Left renal cortex interstitium (tissue), 4 donors: ENCODE measurements at places on chromosomes 16 and 17.

DNA sequence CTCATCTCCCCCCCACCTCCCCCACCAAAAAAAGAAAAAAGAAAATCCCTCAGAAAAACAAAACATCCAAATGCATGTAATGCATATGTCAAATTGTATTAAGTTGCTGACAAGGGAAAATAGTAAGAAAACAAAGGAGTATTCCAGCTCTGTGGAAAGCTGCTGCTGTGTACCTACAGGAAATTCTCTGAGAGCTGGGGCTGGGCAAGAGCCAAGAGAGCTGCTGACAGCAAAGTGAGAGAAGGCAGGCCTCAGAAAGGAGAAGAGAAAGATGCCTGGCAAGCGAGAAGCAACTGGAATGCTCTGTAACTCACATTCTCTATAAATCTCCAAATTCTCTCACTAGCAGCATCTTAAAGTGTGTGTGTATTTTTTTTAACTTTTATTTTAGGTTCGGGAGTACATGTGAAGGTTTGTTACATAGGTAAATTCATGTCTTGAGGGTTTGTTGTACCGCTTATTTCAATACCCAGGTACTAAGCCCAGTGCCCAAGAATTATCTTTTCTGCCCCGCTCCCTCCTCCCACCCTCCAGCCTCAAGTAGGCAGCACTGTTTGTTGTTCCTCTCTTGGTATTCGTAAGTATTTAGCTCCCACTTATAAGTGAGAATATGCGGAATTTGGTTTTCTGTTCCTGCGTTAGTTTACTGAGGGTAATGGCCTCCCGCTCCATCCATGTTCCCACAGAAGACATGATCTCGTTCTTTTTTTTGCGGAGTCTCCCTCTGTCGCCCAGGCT lies 24.4 kb downstream of the CNTROB start:
- peak; percentile 10 for DNase-seq

DNA sequence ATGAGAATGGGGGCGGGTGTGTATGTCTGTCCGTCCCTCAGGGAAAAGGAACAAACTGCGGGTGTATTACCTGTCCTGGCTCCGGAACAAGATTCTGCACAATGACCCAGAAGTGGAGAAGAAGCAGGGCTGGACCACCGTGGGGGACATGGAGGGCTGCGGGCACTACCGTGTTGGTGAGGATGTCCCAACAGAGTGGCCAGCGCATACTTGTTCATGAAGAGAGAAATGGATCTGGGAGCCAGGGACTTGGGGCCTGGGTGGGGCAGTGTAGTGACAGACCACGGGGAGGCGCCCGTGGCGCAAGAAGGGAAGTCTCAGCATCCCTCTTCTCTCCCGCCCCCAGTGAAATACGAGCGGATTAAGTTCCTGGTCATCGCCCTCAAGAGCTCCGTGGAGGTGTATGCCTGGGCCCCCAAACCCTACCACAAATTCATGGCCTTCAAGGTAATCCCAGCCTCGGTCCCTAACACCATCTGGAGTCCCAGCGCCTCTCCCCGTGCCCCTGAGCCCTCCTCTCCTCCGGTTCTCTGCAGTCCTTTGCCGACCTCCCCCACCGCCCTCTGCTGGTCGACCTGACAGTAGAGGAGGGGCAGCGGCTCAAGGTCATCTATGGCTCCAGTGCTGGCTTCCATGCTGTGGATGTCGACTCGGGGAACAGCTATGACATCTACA lies 3.5 kb upstream of the C17orf107 start:
- no peak for DNase-seq

GRCh38 chr16:86609115-86609514 lies 30.8 kb downstream of the FOXL1 start:
- no peak for DNase-seq

DNA sequence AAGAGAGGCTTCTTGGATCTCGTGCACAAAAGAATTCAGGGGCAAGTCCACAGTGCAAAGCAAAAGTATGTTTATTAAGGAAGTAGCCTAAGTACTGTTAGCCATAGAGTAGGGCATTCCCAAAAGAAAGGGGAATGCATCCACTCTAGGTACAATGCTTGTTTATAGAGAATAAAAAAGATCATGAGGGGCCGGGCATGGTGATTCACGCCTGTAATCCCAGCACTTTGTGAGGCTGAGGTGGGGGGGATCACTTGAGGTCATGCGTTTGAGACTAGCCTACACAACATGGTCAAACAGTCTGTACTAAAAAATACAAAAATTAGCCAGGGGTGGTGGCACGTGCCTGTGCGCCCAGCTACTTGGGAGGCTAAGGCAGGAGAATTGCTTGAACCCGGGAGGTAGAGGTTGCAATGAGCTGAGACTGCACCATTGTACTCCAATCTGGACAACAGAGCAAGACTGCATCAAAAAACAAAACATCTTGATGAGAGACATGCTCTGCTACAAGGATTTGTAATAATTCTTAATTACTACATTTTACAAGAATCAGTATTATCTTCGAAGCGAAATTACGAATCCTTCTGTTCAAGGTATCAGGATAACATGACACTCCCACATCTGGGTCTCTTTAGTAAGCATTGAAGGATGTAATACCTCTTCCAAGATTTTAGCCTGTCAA lies 191.6 kb downstream of the CPPED1 start:
- no peak for DNase-seq

GRCh38 chr16:71421911-71422310 lies 19.9 kb downstream of the TLE7 start:
- no peak for DNase-seq

DNA sequence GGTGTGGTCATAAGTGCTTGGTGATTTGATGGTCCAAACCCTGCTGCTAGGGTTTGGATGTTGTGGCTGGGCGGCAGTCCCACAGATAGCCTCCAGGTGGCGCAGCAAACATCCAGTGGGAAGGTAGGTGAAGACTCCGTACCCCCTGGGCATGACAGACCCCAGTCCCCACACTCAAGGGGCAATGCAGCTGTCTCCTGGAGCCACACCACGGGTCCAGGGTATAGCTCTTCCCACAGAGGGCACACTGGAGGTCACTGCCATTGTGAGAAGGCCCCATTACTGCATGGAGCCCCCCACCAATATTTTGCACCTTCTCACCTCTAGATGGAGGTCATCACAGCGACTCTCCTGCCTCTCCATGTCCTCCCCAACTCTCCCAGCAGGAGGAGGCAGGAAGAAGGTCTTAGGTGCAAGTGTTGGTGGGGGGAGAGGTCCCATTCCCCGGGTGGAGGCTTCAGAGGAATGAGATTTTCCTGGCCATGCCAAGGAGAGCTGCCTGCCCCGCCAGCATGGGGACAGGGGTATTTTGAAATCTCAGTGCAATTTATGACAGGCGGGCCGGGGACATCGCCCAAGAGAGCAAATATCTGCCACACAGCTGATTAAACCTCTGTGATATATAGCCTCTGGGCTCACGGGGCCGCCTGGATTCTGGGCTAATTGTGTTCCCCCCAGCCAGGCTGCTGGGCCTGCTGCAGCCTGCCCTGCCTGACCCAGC lies 17.1 kb upstream of the C17orf113 start:
- DNase-seq, result no peak

GRCh38 chr17:50027881-50028735 lies 27.8 kb upstream of the ITGA3 start:
- DNase-seq, result no peak

DNA sequence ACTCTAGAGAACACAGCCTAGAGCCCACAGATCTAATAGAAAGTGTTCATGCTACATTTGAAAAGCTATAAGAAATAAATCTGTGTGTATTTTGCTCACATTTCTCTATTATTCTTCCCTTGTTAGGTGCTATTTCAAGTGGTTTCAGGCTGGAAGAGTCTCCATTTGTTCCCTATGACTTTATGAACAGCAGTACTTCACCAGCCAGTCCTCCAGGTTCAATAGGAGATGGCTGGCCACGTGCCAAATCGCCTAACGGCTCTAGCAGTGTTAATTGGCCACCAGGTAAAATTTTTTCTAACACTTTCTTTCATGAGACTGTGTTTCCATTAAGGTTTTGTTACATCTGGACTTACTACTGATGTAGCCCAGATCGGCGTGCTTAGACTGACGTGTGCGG lies 30.7 kb upstream of the SLC5A11 start:
- no peak for DNase-seq

GRCh38 chr17:233473-233941 lies 52.1 kb upstream of the DOC2B start:
- no peak for DNase-seq

- DNase-seq, result no peak
Observed at GRCh38 chr16:3513892-3514583, 13.2 kb downstream of the CLUAP1 start.

DNA sequence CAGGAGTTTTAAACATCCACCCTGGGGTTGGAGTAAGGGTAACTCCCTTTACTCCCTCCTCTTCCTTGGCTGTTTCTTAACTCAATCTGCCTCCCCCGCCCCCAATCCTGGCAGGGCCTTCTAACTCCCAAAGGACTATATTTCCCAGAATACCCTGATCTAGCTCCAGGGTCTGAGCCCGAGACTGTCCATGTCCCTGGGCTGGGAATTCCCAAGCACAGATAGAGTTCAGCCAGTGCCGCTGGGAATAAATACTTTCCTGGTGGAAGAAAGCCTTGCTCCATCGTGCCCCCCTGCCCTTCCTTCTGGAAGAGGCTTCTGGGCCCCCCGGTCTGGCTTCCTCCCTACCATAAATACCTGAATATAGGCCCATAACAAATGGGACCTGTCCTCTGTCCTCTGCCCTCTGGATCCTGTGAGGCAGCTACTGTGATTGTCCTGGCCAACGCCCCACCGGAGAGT lies 10.2 kb downstream of the BAHCC1 start:
- no peak for DNase-seq

GRCh38 chr16:86786338-86786737 lies 208.0 kb downstream of the FOXL1 start:
- no peak for DNase-seq

DNA sequence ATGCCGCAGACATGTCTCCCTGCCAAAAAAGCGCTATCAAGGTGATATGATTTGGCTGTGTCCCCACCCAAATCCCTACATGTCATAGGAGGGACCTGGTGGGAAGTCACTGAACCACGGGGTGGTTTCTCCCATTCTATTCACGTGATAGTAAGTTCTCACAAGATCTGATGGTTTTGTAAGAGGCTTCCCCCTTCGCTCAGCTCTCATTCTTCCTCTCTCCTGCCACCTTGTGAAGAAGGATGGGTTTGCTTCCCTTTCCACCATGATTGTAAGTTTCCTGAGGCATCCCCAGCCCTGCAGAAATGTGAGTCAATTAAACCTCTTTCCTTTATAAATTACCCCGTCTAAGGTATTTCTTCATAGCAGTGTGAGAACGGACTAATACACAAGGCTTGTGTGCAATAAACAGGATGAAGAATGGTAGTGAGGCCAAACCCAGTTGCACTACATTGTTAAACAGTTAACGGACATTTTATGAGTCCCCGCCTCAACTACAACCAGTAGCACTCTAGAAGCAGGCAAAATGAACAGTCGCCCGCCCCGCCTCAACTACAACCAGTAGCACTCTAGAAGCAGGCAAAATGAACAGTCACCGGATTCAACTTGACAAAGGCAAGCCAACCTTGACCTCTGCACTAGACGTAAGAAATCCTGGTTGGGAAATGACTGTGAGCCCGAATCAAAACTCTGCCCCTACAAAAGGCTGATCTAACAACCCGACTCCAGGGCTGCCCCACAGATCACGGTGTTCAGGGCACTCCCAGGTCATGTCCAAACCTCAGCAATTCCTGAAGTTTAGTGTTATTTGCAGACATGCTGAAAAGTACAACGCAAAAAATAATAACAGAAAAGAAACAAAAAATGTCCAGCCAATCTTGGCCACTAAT lies 26.3 kb downstream of the VPS53 start:
- DNase-seq, result no peak

- no peak for DNase-seq
Observed at GRCh38 chr17:44591206-44591605, 33.9 kb downstream of the FZD2 start.

- DNase-seq, result no peak
Observed at GRCh38 chr16:27319257-27319965, 5.6 kb downstream of the IL4R start.

DNA sequence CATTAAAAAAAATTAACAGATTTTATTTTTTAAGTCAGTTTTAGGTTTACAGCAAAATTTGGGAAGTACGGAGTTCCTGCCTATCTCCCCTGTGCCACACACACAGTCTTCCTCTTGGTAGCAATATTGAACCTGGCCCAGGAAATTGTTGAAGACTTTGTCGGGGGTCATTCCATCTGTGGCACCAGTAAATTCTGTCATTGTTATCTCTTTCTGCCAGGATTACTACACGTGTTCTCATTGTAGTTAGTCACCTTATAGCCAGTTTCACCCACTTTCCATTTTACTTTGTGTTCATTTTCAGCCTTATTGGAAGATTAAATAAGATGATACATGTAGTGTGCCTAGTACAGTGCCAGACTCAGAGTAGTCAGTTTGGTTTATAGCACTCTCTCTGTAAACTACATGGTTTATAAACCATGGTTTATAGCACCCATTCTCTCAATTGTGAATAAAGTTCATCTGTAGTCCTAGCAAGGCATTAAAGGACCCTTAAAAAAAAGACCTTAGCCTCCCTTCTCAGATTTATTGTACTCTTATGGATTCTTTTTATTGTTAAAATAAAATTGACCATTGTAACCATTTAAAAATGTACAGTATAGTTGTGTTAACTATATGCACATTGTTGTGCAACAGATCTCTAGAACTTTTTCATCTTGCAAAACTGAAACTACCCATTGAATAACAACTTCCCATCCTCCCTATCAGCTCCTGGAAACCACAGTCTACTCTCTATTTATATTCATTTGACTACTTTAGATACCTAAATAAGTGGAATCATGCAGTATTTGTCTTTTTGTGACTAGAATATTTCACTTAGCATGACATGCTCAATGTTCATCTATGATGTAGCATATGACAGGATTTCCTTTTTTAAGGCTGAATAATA lies 36.1 kb downstream of the NLK start:
- no peak for DNase-seq

- no peak for DNase-seq
Observed at GRCh38 chr16:3174618-3175148, 13.3 kb upstream of the OR1F1 start.

DNA sequence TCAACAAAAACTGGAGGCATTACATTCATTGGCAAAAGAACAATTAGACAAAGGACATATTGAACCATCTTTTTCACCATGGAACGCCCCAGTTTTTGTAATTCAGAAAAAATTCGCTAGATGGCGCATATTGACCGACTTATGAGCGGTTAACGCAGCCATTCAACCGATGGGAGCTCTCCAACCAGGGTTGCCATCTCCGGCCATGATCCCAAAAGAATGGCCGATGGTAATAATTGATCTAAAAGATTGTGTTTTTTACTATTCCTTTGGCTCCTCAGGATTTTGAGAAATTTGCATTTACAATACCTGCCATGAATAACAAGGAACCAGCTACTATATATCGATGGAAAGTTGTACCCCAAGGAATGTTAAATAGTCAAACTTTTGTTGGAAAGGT lies 21.4 kb downstream of the ALOX15B start:
- no peak for DNase-seq

DNA sequence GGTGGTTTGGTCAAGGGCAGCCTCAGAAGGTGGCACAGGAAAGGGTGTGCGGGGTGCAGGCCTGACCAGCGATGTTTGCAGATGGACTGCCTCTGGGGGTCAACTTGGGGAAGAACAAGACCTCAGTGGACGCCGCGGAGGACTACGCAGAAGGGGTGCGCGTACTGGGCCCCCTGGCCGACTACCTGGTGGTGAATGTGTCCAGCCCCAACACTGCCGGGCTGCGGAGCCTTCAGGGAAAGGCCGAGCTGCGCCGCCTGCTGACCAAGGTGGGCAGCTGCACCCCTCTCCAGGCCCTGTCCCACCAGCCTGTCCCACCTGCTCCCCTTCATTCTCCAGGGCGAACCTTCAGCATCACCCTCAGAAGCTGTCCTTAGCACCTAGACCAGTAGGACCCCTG lies 12.5 kb downstream of the DHODH start:
- no peak for DNase-seq
